ENCODE measurements at places on chromosomes 16 and 17. TPM values are rescaled to one million over a fixed set of nuclear protein-coding genes. Genes with fewer than 3 reads are reported as not detected.
A peak's percentile ranks its signal among the peaks of the same experiment; 100 is the strongest.

DNA sequence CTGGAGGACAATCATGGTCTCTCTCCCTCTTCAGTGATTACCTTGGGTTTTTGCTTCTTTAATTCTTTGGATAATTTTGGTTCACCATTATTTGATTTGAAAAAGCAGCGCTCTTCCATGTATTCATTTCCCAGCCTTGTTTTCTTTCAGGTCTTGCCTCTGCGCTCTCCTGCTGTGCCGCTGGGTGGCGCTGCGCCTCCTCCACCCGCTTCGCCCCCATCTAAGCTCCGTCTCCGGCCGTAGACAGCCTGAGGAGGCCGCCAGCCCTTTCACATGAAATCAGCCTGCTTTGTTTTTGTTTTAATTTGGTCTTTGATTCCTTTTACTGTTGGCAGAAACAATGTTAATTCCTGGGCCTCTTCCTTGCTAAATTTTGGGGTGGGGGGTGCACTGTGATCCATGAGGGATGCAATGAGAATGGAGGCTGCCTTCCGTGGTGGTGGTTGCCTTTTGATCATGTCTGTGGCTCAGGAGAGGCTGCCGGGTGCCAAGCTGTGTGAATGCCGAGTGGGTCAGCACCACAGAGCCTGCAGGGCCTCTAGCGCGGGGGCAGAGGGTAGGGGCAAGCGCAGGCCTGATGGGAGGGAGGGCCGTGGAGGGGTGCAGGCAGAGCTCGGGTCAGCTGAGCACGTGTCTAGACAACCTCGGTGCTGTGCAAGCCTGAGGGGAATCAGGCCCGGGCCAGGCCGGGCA lies 64.1 kb downstream of the PLD6 start:
- DNase-seq = peak; percentile 44

The TEDC2 gene
- 48.5 TPM for total RNA-seq

The TMC7 gene
- 0.82 TPM for total RNA-seq

The CACNG3 gene
- total RNA-seq = 3.5 TPM

DNA sequence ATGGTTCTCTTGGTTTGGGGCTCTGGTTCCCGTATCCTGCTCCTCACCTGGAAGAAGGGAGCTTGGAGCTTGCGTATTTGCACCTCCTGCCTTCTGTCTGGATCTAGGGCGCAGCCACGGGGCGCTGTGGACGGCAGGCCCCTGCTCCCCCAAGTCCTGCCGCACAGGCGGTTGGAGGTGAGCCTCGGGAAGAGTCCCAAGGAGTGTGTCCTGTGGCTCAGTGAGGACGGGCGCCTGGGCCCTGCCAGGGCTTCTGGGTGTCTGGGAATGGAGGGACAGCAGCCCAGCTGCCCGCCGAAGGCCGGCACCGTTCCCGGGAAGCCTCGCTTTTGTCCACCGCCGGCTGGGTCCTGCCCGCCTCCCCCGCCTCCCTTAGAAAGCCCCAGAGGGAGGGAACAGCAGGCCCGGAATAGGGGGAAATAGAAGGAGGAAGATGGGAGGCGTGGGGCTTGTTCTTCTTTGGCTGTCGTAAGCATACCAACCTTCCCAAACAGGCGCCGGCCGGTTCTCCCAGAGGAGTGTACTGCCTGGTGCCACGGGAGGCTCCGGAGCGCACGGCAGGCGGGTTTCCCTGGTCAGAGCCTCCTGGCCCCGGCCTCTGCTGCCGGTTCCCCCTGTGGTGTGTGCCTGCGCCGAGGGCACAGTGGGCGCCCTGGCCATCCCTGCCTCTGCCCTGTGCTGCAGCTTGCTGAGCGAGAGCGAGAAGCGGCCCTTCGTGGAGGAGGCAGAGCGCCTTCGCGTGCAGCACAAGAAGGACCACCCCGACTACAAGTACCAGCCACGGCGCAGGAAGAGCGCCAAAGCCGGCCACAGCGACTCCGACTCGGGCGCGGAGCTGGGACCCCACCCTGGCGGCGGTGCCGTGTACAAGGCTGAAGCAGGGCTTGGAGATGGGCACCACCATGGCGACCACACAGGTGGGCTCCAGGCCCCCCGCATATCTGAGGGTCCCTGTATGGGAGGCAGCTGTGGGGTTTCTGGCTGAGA lies 1.8 kb downstream of the SOX8 start:
- DNase-seq = peak; percentile 42
